ENCODE measurements at places on chromosomes 6 and 20.

DNA sequence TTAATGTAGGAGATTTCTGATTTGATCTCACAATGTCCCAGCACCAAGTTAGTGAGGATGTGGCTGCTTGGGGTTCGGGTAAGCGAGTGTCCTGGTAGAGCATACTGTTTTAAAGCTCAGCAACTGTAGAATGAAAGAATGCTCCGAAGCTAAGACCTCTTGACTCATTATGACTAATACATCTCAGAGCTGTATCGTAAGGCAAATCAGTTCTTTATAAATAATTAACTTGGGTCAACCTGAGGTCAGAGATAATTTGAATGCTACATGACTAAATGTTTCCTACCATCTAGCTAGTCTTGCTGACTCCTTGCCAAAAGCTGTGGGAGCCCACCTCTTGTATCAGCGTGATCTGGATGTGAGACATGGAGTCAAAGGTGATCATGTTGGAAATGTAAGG lies 128.8 kb upstream of the PDE7B start:
- DNase-seq = peak; percentile 66

- DNase-seq = no peak
Measured at GRCh38 chr6:78528926-78529325, 338.4 kb upstream of the IRAK1BP1 start.

- DNase-seq = no peak
Measured at GRCh38 chr20:58599966-58600365, 51.1 kb upstream of the STX16 start.

- no peak for DNase-seq
Measured at GRCh38 chr6:86685230-86685797, 252.0 kb upstream of the HTR1E start.

DNA sequence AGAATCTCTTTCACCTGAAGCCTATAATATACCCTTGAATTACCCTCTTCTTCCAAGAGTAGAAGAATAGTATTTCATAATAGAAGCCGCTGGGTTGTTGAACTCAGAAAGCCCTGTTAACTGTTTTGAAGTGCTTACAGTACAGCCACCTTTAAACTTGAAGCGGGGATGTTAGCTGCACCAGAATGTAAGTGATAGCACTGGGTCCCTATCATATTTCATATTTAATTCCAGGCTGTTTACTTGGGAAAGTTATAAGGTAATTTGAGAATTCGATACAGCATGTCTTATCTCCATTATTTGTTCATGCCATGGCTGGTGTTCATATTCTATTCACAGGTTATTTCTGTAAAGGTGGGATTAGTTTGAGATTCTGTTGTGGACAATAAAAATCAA lies 63.5 kb upstream of the VSTM2L start:
- DNase-seq = no peak

- no peak for DNase-seq
Measured at GRCh38 chr6:168935628-168936010, 318.0 kb downstream of the THBS2 start.

DNA sequence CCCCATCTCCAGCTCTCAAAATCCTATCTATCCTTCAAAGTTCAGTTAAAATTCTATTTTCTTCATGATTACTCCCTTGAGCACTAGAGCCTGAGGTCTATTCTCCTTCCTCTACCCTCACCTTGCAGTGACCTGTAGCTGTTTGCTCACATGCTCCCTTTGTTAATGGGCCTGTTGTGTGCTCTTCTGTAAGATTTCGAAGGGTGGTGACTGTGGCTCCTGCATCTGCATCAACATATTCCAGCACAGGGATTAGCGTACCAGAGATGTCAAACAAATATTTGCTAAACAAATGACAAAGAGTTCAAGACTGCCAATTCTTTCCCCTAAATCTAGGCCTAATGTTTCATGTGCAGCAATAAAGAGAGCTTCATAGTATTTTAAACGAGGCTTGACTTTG lies 69.5 kb downstream of the ELOVL5 start:
- no peak for DNase-seq

DNA sequence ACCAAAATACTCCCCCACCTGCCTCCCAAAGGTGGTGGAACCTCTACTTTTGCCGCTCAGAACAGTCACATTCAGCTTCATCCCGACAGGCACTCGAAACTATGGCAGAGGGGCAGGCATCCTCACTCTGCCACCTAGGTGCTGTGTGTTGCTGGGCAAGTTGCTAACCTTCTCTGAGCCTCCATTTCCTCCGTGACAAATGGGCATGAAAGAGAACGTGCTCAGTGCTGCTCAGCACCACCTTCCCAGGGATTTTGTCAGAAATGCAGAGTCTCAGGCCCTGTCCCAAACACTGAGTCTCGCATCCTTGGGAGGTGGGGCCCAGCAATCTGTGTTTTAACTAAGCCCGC lies 18.1 kb downstream of the ANKRD60 start:
- DNase-seq = no peak

- no peak for DNase-seq
Measured at GRCh38 chr6:13870214-13870830, 54.4 kb upstream of the RNF182 start.

DNA sequence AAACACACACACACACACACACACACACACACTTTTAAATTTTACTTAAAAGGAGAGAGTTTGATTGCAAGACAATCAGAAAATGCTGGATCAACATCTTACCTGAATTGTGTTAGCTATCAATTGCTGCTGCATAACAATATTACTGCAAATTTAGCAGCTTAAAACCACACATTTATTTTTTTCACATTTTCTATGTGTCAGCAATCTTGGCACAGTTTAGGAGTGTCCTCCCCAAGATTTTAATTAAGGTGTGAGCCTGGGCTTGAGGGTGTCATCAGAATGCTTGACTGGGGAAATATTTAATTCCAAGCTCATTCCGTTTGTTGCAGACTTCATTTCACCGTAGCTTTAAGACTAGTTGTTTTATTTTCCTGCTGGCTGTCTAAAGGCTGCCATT lies 431.0 kb upstream of the GJE1 start:
- no peak for DNase-seq

- peak; percentile 59 for DNase-seq
Measured at GRCh38 chr6:3766214-3766613, 14.7 kb upstream of the PXDC1 start.

GRCh38 chr6:15485936-15486335 lies 176.9 kb downstream of the DTNBP1 start:
- DNase-seq = no peak
